NCI-H510A treated with DMSO at 0.1 percent for 48 hours (cell line): ENCODE measurements at places on chromosomes 3 and 15.

DNA sequence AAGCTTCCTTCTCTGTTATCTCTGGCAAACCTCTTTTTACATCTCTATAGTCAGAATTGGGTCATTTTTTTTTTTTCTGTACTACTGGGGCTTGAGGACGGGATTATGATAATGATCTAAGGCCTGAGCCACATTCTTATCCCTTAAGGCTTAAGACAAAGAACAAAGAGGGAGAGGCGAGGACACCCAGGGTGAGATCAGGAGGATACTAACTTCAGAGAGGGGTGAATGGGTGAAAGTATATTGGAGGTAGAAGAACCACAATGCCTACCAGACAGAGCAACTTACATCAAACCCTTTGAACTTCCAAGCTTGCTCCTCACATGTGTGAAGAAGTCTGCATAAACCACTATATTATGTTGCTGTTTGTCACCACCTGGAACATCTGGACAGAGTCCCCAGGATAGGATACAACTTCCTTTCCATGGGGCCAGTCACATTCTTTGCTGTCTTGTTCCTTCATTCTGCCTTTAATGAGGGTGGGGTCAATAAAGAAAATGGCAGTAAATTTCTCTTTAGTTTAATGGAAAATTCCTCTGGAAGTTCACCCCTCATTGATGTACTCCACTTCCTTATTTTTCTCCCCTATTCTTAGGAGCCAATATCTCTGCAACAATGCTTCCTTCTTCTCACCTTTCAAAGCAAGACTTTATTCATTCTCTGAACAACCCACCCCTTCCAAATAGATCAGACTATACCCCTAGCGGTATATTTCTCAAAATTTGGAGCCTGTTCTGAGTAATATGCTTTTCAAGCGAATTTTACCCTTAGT lies 9.1 kb upstream of the PDCD6IP start:
- no peak for DNase-seq

GRCh38 chr3:185042312-185043050 lies 110.4 kb downstream of the C3orf70 start:
- no peak for DNase-seq

DNA sequence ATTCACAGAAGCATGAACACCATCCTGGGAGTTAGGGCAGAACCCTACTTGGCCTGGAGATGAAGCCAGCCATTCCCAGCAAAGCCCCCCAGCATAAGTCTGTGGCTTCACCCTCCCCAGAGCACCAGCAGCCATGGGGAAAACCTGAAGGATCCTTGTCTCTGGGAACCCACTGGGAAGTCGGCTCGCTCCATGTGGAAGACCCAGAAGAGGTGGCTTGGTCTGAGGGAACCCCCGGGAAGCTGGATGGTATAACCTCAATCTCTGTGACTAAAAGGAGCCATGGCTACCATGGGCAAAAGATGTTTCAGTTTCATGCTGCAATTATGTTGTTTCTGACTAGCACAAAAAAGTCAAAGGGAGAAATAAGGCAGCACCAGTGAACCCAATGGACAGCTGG lies 11.8 kb upstream of the RPUSD3 start:
- no peak for DNase-seq

GRCh38 chr3:48934333-48934991 lies 15.8 kb downstream of the ARIH2 start:
- no peak for DNase-seq

DNA sequence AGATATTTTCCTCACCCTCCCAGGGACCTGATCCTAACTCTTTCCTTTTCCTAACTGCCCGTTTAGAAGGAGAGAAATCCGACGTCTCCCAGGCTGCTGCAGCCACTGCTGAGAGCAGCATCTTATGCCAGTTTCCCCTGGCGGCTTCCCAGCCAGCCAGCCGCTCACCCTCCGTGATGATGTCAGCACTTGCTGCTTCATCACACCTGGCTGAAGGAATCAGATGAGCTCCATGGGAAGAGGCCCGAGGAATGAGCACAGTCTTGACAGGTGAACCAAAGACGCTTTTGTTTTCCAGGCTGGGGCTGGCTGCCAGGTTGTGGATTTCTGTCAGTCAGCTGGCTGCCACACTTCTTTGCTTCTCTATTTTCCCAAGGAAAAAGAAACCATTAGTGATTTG lies 445.1 kb upstream of the RBMS3 start:
- DNase-seq, result peak; percentile 10

DNA sequence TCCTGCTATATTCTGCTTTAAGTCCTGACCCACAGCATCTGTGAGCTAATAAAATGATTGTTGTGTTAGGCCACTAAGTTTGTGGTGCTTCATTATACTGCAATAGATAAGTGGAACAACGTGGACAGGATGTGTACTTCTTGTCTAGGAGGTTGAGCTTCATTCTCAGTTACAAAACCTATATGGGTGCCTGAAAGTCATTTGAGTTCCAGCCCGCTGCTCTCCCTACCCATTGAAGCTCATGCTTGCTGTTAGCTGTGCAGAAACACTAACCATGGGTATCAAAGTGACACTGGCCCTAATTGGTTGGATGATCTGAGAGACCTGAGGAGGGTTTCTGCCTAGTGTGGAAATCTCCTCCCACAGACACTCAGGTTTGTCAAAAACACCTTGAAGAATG lies 357.2 kb downstream of the PDCD6IP start:
- DNase-seq, result no peak

DNA sequence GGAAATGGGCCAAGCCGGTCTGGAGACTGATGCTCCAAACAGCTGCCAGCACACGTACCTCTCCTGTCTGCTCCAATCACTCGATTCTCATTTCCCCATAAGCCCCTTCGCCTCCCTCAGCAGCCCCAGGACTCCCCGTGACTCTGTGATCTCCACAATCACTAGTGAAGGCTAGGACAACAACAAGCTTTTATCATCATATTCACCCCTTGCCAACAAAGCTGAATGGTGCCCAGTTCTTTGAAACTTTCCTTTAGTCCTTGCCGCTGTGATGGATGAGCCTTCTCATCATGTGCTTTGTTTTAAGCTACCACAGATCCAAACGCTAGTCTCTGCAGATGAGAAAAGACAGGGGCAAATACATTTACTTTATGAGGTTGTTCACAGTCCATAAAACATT lies 242.0 kb downstream of the SV2B start:
- DNase-seq, result no peak

DNA sequence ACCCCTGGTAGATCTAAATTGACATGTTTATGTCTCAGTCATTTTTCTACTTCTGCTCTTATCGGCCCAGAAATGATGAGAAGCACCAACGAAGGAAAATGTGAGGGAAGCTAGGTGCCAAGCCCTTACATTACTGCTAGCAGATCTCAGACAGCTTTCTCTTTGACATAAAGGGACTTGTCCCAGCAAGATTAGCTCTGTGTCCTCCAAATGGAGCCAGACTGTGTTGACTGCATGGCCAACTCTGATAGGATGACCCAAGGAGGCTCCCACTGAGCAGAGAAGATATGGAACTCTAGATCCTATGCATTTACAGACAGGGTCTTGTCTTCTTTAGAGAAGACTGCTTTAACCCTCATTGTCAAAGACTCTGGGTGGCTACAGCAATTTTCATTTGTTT lies 2.8 kb upstream of the MCTP2 start:
- DNase-seq, result no peak

GRCh38 chr3:173826416-173826815 lies 428.9 kb downstream of the NLGN1 start:
- DNase-seq, result no peak

DNA sequence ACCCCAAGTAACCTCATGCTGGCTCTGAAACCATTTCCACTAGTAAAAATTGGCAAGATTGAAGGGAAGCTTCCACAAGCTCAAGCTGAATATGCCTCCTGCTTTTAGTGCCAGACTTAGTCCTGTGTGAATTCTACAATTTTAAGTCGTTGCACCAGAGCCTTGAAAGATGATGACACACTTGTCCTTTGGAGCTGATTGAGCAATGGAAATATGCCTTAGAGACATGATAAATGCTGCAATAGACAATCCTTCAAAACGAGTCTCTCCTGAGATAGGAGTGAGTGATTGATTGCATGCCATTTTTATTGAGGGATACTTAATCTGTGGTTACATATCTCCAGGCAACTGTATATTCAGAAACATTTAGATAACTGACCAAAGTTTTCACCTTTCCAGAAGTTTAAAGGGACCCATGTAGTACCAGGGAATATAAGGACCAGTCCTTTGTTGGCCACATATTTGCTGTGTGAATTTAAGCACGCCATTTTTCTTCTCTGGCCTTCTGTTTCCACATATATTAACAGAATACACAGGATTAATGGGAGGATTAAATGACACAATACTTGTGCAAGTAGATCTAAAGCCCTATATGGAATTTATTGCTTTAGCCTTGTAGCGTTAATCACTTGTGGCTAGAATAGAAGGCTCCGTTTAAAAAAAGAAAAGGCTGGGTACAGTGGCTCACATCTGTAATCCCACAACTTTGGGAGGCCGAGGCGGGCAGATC lies 65.1 kb downstream of the PPARG start:
- DNase-seq, result no peak
